ENCODE measurements at places on chromosomes 3 and 15.

DNA sequence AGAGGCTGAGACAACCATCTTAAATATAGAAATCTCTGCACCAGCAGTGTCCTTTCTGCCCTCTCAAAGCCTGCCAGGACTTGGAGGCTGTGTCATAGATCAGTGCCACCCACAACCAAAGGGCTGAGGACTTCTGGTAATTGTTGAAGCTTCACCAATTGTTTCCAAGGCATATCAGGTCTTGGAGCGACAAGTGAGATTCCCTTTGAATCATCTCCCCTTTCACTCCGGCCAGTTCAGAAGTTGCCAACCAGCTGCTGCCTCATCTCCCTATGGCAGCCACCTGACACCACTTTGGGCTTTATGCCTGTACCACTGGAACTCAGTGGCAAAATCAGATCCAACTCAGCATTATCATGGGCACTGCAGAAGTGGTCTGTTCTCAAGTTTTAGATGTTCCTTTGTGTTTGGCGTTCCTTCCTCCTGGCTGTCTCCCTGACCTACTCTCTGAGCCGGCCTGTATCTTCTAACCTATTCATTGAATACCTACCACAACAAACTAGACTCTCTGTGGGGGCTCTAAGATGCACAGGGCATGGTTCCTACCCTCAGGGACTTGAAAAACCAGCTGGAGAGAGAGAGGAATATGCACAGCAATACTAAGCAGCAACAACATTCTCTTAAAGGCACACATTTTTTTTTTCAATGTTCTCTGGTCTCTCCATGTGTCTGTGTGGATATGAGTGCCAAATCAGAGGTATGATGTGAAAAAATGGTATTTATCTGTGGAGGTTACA, 90.8 kb upstream of the PFN2 start:
- no peak for DNase-seq

- DNase-seq: no peak
Measured at GRCh38 chr15:36356466-36356865, 223.0 kb upstream of the CDIN1 start.

DNA sequence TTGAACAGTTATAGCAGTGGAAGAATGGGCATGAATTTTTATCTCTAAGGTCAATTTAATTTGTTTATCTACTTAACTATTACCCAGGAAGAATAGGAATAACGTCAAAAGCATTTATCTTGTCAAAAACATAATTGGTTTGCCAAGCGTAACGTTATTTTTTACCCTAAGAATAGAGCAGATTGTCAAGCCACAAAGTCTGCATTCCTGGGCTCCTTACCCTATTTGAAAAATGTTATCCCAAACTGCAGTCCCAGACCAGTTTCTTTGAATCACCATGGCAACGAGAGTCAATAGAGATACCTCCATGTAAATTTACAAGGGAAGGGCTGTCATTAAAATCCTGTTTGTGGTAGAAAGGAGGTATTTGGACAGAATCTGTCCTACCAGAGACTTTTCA, 61.1 kb downstream of the CPNE4 start:
- DNase-seq: no peak

- no peak for DNase-seq
Measured at GRCh38 chr3:9045371-9045770, 82.1 kb upstream of the RAD18 start.

- DNase-seq: no peak
Measured at GRCh38 chr15:78881681-78882080, 9.0 kb downstream of the MORF4L1 start.

DNA sequence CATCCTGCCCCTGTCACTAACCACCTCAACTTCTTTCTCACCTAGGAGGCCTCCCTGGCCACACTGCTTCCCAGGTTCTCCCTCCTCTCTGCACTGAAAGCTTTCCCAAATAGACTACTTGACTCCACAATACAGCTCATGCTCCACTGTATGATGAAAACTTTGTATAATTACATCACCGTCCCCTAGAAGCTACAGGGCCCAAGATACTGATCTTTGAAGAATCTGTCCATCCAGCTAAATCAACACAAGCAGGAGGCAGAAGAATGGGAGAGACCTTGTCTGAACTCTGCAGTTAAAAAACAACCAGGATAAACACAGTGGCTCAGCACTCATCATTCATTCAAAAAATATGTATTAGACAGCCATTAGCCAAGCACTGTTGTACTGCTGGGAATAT, 26.4 kb upstream of the RPS17 start:
- DNase-seq: no peak

- DNase-seq: no peak
Measured at GRCh38 chr3:66985336-66985920, 12.7 kb upstream of the KBTBD8 start.

DNA sequence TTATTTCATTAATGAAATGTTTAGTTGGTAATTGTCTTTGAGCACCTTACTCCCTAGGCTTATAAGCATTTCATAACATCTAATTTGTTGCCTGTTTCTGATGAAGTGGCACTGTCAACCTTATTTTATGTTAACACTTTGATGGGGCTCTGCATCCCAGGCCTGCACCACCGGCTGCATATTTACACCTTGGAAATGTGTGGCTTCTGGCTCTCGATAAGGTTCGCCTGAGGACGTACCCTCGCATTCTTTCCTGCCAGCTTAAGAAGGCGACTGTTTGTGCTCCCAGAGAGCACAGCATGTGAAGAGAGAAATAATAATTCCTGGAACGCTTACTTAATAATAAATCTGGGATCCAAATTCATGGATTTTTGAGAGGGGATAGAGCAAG, 763.3 kb upstream of the CFAP20DC start:
- DNase-seq: no peak

DNA sequence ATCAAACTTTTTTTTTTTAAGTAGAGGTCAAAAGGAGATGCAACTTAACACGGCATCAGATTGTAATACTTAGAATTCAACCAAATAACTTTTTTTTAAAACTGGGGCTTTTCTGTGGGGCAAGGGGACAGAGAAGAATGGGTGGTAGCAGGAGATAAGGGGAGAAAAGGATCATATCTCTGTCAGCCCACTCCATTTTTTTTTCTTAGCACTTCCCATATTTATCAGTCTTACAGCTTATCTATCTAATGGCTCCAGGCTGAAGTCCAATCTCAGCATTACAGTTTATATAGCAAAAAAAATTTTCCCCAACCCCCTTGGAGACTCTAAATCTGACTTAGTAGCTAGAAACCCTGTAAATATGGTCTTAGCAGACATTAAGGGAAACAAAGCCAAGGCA, 69.3 kb downstream of the PIK3R4 start:
- peak; percentile 27 for DNase-seq

- no peak for DNase-seq
Measured at GRCh38 chr15:80233581-80233980, 18.4 kb downstream of the CTXND1 start.

- DNase-seq: peak; percentile 80
Measured at GRCh38 chr3:48273594-48274211, 32.8 kb downstream of the ZNF589 start.

- no peak for DNase-seq
Measured at GRCh38 chr15:68930268-68931022, at the start of gene SPESP1. Gene SPESP1 (plus strand): TSS chr15:68930525. CDS start chr15:68930654, 129 bp downstream.

DNA sequence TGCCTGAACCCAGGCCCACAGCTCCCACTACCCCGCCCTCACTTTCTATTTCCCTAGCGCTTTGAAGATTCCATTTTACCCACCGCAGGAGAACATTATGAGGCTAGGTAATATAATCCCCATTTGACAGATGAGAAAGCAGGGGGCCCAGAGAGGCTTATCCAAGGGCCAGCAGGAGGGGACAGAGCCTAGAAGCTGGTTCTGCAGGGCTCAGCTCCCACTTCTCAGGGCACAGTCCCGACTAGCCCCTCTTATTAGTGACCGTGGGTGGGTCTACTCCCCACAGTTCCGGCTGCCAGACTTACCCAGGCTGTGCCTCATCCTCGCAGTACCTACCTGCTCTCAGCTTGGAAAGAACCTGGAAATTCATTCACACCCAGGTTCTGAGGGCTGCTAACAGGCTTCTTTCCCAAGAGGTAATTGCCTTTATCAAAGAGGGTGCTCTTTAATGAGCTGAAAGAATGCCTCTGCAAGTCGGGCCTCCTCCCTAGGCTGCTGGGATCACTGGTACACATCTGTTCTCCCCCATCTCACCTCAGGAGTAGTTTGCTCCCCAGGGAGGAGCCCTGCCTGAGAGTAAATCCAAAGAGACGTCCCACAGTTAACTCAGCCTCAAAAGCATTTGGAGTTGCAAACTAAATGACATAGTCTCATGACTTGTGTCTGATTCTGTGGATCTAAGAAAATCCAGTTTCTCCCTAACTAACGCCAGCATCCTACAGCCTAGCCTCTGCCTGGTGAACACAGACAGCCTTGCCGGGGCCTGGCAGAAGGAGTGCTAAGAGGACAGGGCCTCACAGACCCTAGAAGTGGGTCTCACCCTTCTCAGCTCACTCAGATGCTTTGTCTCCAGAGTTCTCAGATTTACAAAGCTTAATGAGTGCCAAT, 125.0 kb downstream of the CHSY1 start:
- DNase-seq: no peak

DNA sequence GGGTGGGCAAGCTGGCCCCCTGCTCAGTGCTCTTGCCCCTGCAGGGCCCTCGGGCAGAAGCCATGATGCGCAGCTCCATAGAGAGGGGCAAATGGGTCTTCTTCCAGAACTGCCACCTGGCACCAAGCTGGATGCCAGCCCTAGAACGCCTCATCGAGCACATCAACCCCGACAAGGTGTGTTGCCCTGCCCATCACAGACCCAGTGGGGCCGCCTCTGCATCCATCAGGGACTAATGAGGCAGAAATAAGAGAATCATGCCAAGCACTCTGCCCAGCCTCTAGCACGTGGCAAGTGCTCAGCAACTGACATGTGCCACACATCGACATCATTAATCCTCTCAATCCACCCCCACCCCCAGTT, 49.4 kb downstream of the SEMA3G start:
- DNase-seq: no peak

- peak; percentile 58 for DNase-seq
Measured at GRCh38 chr15:52039925-52040781, 21.1 kb downstream of the MAPK6 start.

DNA sequence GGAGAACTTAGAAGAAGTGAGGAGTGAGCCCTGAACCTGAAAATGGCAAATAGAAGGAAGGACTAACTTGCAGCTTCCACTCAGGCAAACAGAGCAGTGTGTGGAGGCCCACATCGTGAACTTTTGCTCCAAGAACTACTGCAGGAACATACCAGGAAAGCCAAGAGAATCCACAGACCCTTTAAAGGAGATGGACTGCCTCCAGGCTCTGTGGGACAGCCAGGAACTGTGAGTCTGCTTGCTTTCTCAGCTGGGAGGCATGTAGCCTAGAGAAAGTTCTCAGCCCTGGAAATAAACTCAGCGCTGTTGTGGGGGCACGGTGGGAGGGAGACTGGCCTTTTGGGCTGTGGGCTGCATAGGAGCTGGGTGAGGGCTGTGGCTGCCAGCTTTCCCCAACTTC, 93.0 kb downstream of the SNRK start:
- DNase-seq: no peak

DNA sequence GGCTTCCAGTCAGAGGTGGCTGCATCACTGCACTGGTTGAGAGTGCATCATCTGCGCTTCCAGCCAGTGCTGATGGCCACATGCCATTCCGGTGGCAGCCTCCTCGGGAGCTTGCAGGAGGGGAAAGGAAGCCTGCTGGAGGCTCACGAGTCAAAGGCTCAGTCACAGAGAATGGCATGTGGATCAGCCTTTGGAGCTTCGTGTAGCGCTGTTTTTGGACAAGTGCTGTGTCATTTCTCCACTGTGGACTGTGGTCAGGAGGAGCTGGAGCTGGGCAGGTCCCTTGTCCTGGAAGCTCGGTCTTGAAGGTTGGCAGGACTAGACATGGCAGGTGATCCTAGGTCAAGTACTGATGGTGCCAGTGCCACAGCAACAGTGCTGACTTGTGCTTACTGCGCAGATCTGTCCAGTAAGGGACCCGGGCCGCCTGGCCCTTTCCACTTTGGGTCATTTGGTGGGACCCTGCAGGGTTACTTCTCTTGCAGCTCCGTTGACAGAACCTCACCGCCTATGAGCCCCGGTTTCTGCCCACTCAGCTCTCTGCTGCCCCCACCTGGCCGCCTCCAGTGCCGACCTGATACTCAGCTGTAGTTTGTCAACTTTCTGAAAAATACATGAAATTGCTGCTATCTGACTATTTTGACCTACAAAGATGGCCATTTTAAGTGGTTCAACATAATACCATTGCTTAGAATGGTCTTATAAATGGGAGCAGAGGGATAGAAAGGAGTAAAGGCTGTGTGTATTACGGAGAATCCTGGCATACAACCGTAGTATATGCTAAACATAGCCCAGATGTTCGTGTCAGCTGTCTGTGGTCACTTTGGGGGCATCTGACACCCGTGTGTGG, 27.6 kb upstream of the TRPM1 start:
- DNase-seq: peak; percentile 86

DNA sequence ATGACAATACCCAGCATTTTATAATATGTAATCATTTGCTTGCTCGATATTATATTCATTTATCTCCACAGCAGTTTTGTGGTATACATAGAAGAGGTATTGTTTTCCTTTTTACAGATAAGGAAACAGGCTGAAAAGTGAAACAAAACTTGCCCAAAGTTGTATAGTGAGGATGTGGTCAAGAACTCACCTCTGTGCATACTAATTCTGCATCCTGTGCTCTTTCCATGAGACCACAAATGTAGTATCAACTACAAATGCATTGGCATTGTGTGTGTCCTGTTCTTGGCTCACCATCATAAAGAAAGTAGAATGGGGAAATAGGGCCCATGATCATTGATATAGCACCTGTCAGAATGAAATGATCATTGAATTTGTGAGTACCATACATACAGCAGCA, 167.3 kb downstream of the NECTIN3 start:
- no peak for DNase-seq

- no peak for DNase-seq
Measured at GRCh38 chr3:179184826-179185225, 36.7 kb downstream of the PIK3CA start.

All from KBM-7 (cell line).